Spinal cord (tissue), 10 donors: ENCODE measurements at places on chromosomes 7 and 10. TPM values are rescaled to one million over a fixed set of nuclear protein-coding genes. Genes with fewer than 3 reads are reported as not detected.

The NRAP gene
- total RNA-seq, result under 0.01 TPM

The PLPP4 gene
- total RNA-seq, result 37.4 TPM

DNA sequence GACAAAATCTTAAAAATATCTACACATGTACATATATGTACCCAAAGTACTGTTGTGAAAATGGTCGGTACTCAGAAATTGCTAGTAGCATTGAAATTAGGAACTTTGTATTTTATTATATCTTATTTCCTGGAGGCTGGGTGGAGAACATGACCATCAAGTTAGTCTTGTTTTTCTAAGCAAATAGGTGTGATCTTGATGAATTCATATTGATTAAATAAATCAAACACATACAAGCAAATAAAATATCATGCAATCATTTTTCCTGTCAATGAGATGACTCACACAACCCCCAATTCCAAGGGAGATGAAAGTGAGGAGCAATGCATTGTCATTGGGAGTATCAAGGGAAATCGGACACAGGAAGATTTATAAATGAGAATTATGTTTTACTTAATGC, 18.0 kb downstream of the VSTM2A start:
- DNase-seq, result no peak
- H3K36me3 ChIP-seq, result peaks cover 6% of the 10 kb centered on the region
- no peak overlapping the region for H3K27ac ChIP-seq
- H3K4me1 ChIP-seq, result no peaks in the 10 kb centered on the region

The NEBL gene
- total RNA-seq, result 157 TPM

GRCh38 chr7:26499315-26499897, 207.7 kb downstream of the SNX10 start:
- no peak for DNase-seq
- no peaks in the 10 kb centered on the region for H3K4me1 ChIP-seq
- no peaks in the 10 kb centered on the region for H3K27me3 ChIP-seq
- H3K4me3 ChIP-seq, result no peak overlapping the region
- H3K27ac ChIP-seq, result no peak overlapping the region

The EVX1 gene
- total RNA-seq, result 0.11 TPM

The PTPRN2 gene
- 18.1 TPM for total RNA-seq

The PITX3 gene
- total RNA-seq, result not detected

The OPALIN gene
- 0.88 TPM for total RNA-seq

DNA sequence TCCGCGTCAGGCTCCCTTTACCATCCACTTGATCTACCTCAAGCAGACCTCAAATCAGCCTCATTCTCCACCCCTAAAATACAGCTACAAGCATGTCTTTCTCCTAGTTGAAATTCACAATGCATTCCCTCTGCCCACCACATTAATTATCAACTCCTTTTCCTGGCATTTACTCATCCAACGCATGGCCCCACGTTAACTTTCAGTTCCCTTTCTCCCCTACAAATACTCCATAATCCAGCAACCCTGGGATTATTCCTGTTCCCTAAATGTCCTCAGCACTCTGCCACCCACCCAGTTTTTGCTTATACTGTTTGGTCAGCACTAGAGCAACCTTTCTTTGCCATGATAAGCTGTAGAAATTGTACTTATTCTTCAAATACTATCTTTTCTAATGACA, 5.7 kb upstream of the VIM start:
- H3K36me3 ChIP-seq, result no peaks in the 10 kb centered on the region
- peaks cover 6% of the 10 kb centered on the region for H3K4me1 ChIP-seq
- DNase-seq, result no peak

The SLC26A5 gene
- 0.99 TPM for total RNA-seq

GRCh38 chr10:50480054-50481007, 143.4 kb downstream of the SGMS1 start:
- no peaks in the 10 kb centered on the region for H3K36me3 ChIP-seq
- no peak overlapping the region for H3K4me3 ChIP-seq
- no peaks in the 10 kb centered on the region for H3K27me3 ChIP-seq
- H3K27ac ChIP-seq, result no peak overlapping the region
- no peak for DNase-seq
- no peaks in the 10 kb centered on the region for H3K4me1 ChIP-seq

The NUTM2D gene
- 8.8 TPM for total RNA-seq

The SPDYE16 gene
- 0.28 TPM for total RNA-seq

DNA sequence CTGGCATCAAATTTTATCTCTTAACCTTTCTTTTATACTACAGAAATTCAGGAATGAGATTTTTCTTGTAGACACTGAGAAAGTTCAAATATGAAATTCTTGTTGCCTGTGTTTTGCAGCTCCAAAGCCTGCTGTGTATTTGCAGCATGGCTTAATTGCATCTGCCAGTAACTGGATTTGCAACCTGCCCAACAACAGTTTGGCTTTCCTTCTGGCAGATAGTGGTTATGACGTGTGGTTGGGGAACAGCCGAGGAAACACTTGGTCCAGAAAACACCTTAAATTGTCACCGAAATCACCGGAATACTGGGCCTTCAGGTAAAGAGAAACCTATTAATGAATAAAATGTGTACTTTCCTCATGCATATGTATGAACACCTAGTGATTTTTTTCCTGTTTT, 24.8 kb downstream of the LIPK start:
- no peaks in the 10 kb centered on the region for H3K36me3 ChIP-seq
- no peak overlapping the region for H3K27ac ChIP-seq
- no peak for DNase-seq

DNA sequence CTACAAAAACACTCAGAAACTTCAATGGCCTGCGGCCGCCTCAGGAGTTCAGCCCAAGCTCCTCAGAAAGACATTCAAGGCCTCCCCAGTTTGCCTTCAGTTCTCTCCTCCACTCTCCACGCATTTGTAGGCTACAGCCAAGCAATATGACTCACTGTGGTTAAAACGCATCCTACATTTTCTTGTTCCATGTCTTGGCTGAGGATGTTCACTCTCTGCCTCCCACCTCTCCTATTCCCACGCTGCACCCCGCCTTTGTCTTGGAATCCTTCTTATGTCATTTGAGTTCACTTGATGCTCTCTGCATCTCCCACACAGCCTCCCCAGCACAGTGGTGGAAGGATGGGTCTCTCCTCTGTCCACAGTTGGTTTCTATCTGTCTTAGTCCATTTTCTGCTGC, 184.8 kb downstream of the NPSR1 start:
- H3K36me3 ChIP-seq, result no peaks in the 10 kb centered on the region
- no peak overlapping the region for H3K4me3 ChIP-seq
- no peaks in the 10 kb centered on the region for H3K27me3 ChIP-seq
- no peaks in the 10 kb centered on the region for H3K4me1 ChIP-seq
- H3K27ac ChIP-seq, result no peak overlapping the region
- DNase-seq, result no peak

The TET1 gene
- 24.4 TPM for total RNA-seq

The CYP26A1 gene
- total RNA-seq, result 0.28 TPM

The TFR2 gene
- 3.7 TPM for total RNA-seq

The NME8 gene
- not detected for total RNA-seq

DNA sequence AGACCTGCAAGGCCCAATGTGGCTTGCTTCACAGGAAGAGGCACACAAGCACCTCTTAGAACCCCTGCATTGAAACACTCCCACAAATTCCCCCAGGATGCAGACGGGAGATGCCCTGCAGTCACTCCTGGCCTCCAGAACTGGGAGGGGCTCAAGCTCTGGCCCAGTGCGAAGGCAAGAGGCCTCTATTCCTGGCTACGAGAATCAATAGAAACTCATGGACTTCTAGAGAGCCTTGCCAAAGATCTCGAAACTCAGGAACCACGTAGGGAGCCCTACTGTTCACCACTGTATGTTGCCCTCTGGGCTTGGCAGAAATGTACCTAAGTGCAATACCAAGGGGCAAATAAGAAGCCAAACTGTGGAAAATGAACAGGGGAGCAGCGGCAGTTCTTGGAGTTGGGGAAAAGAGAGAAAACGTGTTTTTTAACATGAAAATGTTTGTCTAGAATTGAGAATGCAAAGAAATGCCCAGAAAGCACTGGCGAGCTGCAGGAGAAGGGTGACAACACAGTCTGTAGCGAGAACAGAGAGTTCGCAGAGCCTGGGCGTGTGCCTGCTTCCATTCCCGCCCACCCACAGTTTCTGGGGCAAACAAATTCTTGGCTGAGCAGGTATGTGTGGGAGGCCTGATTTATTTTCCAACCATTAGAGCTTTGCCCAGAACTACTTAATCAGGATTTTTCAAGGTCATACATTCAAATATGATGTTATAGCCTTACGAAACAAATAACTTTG, 260.5 kb upstream of the KLF14 start:
- H3K4me1 ChIP-seq, result peaks cover 4% of the 10 kb centered on the region
- no peaks in the 10 kb centered on the region for H3K27me3 ChIP-seq
- no peak overlapping the region for H3K4me3 ChIP-seq
- DNase-seq, result no peak

DNA sequence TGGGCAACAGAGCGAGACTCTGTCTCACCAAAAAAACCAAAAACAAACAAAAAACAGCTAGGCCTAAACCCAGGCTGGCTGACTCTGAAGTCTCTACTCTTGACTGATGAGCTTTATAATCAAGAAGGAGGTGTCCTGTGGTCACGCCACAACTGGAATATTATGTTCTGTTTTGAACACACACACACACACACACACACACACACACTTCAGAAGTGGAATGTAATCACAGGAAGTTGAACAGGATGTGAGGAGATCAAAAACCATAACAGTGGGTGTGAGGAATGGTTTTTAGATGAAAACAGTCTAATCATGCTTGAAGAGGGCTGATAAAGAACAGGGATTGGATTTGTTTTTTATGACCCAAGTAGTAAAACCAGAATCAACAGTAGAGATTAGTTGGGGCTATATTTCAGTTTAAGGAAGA, 51.1 kb upstream of the IL6 start:
- H3K27me3 ChIP-seq, result no peaks in the 10 kb centered on the region
- H3K27ac ChIP-seq, result no peak overlapping the region
- no peaks in the 10 kb centered on the region for H3K36me3 ChIP-seq
- no peak for DNase-seq
- no peak overlapping the region for H3K4me3 ChIP-seq

- H3K27me3 ChIP-seq, result no peaks in the 10 kb centered on the region
- DNase-seq, result no peak
- H3K4me3 ChIP-seq, result no peak overlapping the region
- H3K27ac ChIP-seq, result no peak overlapping the region
- H3K4me1 ChIP-seq, result no peaks in the 10 kb centered on the region
Observed at GRCh38 chr7:34550996-34551395, 107.0 kb upstream of the NPSR1 start.

DNA sequence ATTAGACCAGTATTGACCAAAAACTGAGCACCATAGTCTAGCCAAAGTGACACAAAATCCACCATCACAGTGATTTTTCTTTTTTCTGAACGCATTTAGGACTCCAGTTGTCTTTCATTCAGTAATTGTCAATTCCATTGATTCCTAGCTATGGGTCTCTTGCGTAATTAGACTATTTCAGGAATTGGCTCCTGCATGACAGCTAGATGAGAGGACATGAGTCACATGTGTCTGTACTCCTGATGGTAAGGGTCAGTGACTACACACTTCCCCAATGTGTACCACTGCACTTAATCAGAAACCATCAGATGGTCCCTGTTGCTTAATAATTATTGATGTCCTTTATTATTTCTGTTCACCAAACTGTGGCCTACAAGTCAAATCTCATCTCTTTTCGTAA, 469.5 kb downstream of the POM121L12 start:
- H3K4me3 ChIP-seq, result no peak overlapping the region
- no peak for DNase-seq
- no peaks in the 10 kb centered on the region for H3K36me3 ChIP-seq
- no peaks in the 10 kb centered on the region for H3K27me3 ChIP-seq
- H3K27ac ChIP-seq, result no peak overlapping the region
- no peaks in the 10 kb centered on the region for H3K4me1 ChIP-seq

- no peaks in the 10 kb centered on the region for H3K27me3 ChIP-seq
- no peaks in the 10 kb centered on the region for H3K36me3 ChIP-seq
- H3K27ac ChIP-seq, result no peak overlapping the region
- H3K4me3 ChIP-seq, result no peak overlapping the region
- H3K4me1 ChIP-seq, result no peaks in the 10 kb centered on the region
- DNase-seq, result no peak
Observed at GRCh38 chr7:113368256-113368655, 249.9 kb upstream of the SMIM30 start.

DNA sequence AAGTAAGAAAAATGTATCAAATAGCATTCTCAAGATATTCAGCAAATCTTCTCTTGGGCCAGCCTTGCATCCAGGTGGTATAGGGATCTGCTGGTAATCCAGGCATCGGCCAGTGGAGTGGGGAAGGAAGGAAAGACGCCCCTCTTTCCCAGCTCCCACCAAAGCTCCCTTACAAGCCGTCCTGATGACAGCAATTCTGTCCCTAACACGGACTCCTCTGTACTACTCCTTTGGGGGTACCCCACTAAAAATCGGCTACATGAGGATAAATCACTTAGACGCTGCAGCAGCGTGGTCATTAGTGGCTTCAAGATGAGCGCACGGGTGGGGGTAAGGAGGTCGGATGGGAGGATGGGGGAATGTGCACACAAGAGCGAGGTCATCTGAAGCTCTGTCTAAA, 24.7 kb upstream of the NUB1 start:
- DNase-seq, result no peak
- H3K4me1 ChIP-seq, result peaks cover 4% of the 10 kb centered on the region
- no peaks in the 10 kb centered on the region for H3K36me3 ChIP-seq
- H3K27ac ChIP-seq, result no peak overlapping the region
- no peak overlapping the region for H3K4me3 ChIP-seq

DNA sequence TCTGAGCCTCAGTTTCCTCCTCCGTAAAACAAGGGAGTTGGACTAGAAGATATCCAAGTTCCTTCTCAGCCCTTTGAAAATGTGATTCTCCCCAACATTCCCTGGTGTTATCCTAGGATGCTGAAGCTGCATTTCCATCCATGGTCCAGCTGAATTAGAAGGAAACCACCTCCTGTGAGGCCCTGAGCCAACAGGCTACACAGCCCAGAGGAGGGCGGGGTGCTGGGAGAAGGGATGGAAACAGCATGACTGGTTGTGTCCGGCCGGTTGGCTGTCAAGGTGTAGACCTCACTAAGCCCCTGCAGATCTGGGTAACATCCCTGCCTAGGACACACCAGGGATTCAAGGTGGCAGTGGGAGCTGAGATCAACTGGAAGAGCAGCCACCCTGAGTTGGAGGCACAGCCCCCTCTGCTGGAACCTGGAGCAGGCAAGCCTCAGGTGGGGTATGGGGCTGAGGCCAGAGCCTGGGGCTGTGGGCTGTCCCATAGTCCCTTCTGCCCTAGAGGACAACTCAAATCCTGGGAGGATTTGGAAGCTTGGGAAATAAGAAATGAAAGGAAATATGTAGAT, 72.0 kb downstream of the PAX2 start:
- H3K4me1 ChIP-seq, result peaks cover 9% of the 10 kb centered on the region
- H3K4me3 ChIP-seq, result no peak overlapping the region
- H3K27me3 ChIP-seq, result peaks cover 6% of the 10 kb centered on the region
- DNase-seq, result no peak

DNA sequence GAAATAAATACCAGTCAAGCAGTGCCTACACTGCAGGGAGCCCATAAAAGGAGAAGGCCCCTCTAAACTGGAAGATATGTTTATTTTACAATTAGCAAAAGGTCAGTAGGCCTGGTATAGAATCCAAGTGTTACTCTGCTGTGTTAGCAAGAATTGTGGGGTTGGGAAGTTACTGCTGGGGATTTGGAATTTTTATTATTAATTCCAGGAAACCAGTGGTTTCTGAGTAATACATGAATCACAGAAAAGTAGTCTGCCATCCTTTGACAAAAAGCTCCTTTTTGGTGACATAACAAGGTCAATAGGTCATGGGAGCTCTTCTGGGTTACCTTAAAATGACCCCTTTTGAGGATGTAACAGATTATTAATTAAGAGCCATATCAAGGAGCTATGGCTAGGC, 67.4 kb downstream of the ZNF92 start:
- no peaks in the 10 kb centered on the region for H3K4me1 ChIP-seq
- DNase-seq, result no peak
- H3K36me3 ChIP-seq, result no peaks in the 10 kb centered on the region
- H3K4me3 ChIP-seq, result no peak overlapping the region
- no peak overlapping the region for H3K27ac ChIP-seq

The CH25H gene
- total RNA-seq, result 2.1 TPM
